DMS79 (cell line): ENCODE measurements at places on chromosomes 4 and X.

DNA sequence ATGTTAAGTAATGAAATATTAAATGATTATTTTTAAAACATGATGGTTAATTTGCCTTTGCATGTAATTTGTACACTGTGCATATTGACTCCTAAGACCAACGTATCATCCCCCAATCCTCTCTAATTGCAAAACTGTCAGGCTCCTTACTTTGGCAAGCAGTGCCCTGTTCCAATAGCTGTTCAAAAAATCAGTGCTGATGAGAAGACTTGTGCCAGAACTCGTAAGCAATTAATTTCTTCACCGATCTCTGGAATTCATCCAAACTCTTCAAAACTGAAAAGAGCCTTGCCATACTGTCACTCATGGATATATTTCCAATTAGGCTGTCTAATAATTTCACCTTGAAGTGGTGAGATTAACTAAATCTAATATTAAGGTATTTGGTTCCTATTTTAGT lies 493.9 kb upstream of the NDST4 start:
- DNase-seq = no peak

DNA sequence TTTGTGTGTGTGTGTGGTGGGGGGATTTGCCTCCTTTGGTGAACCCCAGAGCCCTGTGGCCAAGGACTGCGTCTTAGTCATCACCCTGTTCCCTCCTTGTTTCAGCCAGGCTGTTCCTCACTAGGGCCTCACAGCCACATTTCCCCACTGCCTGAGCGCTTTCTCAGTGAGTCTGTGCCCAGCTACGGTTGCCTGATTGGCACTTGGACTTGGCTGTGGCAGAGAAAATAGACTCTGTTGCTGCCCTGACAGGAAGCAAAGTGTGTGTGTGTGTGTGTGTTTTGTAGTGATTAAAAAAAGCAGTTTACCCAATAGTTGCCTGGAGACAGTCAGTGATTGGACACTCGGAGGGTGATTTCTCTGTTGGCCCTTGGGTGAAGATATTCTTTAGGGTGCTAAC lies 113.0 kb downstream of the UCHL1 start:
- DNase-seq = no peak

- no peak for DNase-seq
Measured at GRCh38 chr4:38866973-38867477, 581 bp upstream of the FAM114A1 start.

DNA sequence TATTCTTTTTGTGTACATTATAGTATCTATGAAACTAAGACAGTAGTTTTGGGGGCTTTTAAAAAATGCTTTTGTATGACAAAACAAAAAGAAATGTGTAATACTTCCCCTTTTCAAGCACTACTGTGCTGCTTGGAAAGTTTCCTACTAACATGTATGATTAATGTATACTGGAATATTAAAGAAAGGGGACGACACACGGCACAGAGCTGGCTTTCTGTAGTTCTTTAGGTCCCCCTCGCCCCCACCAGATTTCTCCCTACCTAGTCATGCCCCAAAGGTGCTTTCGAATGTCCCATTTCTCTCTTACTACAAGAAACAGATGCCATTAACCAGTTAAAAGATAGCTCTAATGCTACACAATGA lies 1.6 kb upstream of the AP1S2 start:
- no peak for DNase-seq

DNA sequence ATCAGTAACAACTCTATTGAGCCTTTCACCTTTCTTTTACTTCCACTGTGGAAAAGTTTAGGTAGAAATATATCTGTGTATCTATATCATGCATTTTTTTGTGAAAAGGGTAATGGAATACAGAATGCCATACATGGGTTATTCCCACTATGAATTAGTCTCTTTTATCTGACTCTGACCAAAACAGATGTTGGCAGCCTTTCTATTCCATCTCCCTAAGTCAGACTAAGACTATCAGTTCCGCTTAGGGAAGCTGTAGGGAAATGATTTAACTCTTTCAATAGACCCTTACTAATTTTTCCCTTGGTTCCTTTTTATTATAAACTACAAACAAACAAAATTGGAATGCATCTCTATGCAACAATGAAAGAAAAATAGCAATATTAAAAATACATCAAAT lies 92.3 kb upstream of the LEF1 start:
- no peak for DNase-seq
